Colonic mucosa (tissue), 4 donors: ENCODE measurements at places on chromosomes 1 and 21. TPM values are rescaled to one million over a fixed set of nuclear protein-coding genes. Genes with fewer than 3 reads are reported as not detected.

The IVL gene
- total RNA-seq, result not detected

The C1QC gene
- total RNA-seq, result 80.9 TPM

- peak; percentile 31 for DNase-seq
Measured at GRCh38 chr1:155166471-155167165, 6.5 kb downstream of the KRTCAP2 start.

- no peak for DNase-seq
Measured at GRCh38 chr21:37452227-37452626, 85.7 kb downstream of the DYRK1A start.

DNA sequence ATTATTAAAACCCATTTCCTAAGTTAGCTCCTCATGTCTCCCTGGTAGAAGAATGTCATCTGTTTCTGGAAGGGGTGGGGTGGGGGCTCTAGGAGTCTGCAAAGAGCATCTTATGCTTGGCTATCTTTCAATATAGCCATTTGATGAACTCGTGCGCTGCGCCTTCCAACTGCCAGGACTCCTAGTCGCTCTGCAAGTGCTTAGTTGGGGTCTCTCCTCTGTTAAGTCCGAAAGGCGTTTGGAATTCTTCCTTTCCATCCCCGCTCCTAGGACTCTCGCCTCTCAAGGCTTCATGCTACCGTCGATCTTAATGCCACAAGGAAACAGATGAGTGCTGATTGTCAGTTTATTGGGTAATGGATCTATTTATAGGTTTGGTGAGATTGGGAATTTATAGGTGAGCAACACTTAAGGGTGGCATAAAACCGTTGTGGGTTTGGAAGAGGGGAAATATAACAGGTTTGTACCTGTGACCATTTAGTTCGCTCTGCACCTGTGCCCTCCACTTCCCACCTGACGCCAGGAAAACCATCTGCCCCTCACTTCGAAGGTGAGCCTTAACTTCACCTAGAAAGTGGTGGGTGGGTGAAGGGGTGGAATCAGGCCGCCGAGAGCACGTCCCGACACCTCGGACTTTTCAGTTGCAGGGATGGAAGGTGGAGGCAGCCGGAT is 1.1 kb downstream of the KCNH1 start:
- no peak for DNase-seq

The RAP1GAP gene
- total RNA-seq, result 29.6 TPM

- DNase-seq, result peak; percentile 86
Measured at GRCh38 chr21:41678016-41678923, 88.6 kb downstream of the RIPK4 start.
